ENCODE measurements at places on chromosomes 4 and X.

- no peak for DNase-seq
Measured at GRCh38 chr4:63921561-63921960, 487.7 kb downstream of the TECRL start.

DNA sequence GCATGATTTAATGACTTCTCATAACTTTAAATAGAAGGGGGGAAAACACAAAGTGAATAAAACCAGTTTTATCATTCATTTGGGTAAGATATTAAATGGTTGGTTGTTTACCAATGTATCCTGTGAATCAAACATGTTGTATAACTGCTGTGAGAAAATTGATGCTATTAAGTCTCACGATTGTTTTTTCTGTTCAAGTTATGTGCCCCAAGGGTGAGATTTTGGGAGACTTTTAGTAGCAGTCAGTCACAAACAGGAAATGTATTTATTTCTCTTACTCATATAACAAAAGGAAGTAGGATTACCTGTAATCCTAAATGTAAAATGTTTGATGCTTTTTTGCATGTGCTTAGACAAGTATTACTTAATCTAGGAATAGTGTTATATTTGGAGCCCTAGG is 39.2 kb downstream of the MTHFD2L start:
- no peak for DNase-seq

DNA sequence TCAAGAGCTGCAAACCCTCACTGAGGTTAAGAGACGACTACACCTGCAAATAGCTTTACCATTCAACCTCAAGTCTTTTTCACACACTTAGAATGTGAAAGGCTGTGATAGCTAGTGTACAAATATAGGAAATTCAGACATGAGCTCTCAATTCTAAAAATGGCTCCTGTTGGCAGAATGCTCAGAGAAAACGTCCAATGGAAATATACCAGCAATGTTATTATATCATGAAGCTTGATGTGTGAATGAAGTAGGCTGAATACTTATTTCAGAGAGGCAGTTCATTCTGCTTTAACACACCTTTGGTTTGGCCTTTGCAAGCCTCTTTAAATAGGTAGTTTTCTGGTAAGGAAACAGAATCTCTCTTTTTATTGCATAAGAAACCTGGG is 227.6 kb downstream of the ADAMTS3 start:
- no peak for DNase-seq

DNA sequence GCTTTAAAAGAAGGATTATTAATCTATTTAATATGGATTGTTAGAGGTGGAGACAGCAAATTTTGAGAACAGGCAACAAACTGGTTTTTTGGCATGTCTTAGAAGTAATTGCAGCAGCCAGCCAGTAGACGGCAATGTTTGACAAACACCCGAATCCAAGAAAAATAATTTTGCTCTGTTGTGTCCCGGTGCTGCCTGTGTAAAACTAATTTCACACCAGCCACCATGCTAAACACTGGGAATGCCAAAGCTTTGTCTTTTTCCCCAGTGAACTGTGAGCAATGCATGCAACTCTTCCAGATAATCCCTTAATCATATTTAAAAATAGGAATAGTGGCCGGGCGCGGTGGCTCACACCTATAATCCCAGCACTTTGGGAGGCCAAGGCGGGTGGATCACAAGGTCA is 25.9 kb downstream of the SMIM31 start:
- peak; percentile 47 for DNase-seq

- DNase-seq = no peak
Measured at GRCh38 chrX:12779534-12779933, 11.7 kb upstream of the PRPS2 start.

GRCh38 chr4:25312496-25313200 is at the start of gene ZCCHC4:
Gene ZCCHC4 (plus strand): TSS chr4:25312774. CDS start chr4:25312810, 36 bp downstream.
- DNase-seq = peak; percentile 88

- no peak for DNase-seq
Measured at GRCh38 chrX:39613482-39613995, 484.2 kb downstream of the BCOR start.

- DNase-seq = peak; percentile 53
Measured at GRCh38 chr4:30721185-30722091, 1.3 kb downstream of the PCDH7 start.

- no peak for DNase-seq
Measured at GRCh38 chr4:15765910-15766697, 12.0 kb upstream of the CD38 start.

DNA sequence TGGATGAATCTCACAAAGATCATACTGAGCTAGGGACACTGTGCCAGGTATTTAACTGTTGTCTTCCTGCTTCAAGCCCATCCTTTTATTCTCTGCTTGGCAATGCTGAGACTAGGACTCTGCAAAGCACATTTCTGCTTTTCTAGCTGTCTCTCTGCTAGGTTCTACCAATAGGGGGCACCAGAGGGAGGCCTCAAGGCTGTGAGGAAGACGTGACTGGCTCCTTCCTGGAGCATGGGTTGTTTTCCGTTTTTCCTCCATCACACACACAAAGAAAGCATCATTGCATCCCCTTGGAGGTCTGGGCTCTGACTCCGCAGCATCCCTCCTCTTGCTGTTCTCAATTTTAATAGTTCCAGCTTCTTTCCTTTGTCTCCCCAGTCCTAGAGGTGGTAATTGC is 10.9 kb upstream of the DCTD start:
- DNase-seq = no peak

DNA sequence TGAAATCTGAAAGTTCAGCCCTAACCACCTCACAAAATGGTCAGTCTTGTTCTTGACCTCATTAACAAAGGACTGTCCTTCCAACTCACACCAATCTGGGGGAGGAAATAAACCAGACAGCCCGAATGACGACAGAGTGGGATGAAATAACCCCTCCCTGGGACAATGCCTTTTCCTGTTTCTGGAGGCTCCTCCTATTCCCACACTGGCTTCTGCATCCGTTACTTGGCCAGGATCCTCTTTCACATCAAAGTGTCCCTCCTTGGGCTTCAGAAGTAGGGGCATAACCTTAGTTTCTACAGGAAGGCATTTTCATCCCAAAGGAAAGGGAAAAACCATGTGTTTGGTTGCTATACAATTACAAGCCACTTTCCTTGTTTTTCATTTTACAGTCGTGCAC is 59.8 kb upstream of the RPL34 start:
- DNase-seq = no peak

GRCh38 chr4:105149771-105150170 is 3.1 kb downstream of the TET2 start:
- no peak for DNase-seq

GRCh38 chr4:3019145-3019846 is 55.0 kb downstream of the HTT-AS start:
- no peak for DNase-seq

DNA sequence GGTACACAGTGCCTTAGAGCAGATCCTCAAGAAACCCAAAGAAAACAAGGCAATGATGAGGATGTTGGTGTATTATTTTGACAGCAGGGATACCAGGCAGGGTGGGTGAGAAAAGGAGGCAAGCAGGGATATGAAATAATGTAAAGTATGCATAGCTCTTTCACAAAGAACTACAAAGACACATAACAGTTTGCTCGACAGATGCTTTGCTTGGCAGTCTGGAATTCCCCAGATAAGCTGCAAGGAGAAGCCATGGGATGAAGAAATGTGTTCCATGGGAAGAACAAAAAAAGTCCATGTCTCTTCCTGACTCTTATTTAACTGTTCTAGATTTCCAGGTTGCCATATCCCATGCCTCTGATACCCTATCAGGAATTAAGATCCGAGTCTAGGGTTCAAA is 75.4 kb downstream of the FAM13A start:
- DNase-seq = no peak

GRCh38 chr4:10639664-10640063 is 44.9 kb downstream of the CLNK start:
- no peak for DNase-seq

GRCh38 chr4:4347585-4347984 is 39.3 kb upstream of the NSG1 start:
- DNase-seq = no peak

- DNase-seq = no peak
Measured at GRCh38 chrX:130340271-130340670, 552 bp downstream of the SLC25A14 start.

Measured in neural crest cell (in vitro differentiated cells).